ENCODE measurements at places on chromosomes 7 and 10.
A peak's percentile ranks its signal among the peaks of the same experiment; 100 is the strongest.

GRCh38 chr7:132406039-132406438 lies 170.2 kb downstream of the PLXNA4 start:
- no peak for DNase-seq

DNA sequence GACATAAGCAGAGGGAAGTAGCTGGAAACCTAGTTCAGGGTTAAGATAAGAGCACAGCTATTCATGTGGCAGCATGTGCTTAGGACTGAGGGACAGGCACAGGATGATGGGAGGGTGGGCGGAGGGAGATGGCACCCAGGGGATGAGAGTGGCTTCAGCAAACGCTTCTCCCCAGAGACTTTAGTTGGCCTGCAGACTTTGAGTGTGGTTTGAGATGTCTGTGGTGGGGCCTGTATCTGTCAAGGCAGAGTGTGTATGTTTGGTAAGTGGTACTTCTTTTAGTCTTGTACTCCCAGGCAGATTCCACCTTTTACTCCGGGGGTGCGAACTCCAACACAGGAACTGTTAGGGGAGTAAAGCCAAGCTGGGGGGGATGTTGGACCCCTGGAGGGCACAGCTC lies 88.9 kb downstream of the WDFY4 start:
- no peak for DNase-seq

GRCh38 chr7:71237945-71238344 lies 106.0 kb downstream of the GALNT17 start:
- no peak for DNase-seq

DNA sequence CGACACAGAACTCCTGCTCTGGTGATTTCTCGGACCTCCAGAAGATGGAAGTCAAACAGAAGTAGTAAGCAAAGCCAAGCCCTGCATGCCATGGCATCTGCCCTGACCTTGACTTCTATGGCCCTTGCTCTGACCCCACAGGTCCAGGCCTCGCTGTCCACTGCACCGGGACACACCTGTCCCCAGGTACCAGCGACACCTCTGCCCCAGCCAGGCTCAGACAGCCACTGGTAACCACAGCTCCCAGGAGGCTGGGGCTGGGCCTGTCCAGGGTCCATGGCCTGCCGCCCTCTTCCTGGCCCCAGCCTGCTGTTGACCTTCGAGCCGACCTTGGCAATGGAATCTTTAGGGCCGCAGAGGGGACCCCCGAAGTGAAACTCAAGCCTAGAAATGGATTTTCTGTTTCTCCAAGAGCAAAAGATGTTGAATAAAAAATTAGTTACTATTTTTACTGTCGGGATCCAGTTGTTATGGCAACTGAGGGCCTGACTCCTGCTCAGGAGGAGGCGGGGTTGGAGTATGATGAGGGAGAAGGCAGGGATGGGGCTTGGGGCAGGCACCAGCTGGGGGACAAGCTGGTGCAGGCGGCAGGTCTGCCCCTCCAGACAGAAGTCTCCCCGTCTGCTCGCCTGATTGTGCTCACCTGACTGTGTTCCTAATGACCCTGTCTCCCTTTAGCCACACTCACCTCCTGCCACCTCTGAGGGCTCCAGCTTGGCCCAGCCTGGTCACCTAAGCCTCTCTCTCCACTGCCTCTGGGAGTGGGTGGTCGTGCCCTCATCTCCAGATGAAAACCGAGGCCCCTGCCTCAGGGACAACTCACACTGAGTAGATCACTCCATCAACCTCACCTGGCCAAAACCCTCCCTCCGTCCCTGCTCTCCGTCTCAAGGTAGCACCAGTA lies 4.1 kb upstream of the MMD2 start:
- no peak for DNase-seq

- peak; percentile 90 for DNase-seq
Observed at GRCh38 chr10:3226960-3227744, 54.6 kb upstream of the PITRM1 start.

- DNase-seq: peak; percentile 28
Observed at GRCh38 chr7:149569025-149569725, 71.6 kb upstream of the ZNF746 start.

DNA sequence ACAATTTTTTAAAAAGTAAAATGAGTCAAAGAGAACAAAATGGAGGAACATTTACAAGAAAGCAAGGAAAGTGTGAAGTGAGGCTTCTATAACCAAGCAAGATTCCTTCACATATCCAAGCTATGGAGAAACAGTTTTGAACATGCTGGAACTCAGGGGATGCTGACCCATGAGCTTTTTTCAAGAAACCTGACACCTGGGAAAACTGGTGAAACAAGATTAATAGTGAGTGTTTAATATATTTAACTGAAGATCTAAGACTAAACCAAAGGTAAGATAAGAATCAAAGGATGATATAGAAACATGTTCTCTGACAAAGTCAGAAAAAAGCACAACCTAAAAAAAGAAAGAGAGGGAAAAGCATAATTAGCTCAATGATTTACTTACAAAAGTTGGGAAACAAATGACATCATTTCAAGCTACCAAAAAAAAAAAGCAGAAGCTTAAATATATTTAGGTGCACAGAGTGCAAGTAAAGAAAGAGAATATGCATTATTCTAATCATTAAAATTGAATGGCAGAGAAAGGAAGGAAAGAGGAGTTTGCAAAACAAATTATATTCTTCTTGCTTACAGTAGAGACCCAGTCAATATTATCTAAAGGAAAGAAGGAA lies 24.9 kb downstream of the C7orf25 start:
- DNase-seq: peak; percentile 16

DNA sequence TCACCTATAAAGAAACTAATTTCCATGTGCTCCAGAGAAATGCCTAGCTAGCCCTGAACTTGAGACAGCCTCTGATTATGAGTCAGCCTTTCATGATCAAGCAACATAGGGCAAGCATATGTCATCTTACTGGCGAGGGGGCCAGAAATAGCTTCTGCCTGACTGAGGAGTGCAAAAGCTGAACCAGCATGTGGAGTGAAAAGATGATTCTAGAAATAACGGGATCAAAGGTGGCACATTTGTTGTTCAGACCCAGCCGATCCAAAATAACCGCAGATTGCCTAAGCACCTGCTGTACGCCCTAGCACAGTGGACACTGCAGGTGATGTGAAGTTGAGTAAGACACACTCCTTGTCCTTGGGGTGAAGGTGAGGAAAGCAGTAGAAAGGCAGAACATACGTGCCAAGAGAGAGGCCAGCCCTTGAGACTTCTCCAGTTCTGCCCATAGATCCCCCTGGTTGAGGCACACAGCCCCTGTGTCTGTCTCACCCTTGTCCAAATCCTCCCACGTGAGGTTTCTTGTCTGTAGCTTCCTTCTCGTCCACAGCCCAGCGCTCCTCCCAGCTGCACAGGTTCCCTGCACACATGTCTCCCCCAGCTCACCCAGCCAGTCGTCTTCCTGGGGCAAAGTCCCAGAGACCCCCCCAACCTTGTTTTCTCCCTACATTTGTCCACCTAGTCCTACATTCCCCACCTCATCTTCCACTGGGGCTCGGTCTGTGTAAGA lies 2.8 kb upstream of the BCL7B start:
- peak; percentile 83 for DNase-seq

DNA sequence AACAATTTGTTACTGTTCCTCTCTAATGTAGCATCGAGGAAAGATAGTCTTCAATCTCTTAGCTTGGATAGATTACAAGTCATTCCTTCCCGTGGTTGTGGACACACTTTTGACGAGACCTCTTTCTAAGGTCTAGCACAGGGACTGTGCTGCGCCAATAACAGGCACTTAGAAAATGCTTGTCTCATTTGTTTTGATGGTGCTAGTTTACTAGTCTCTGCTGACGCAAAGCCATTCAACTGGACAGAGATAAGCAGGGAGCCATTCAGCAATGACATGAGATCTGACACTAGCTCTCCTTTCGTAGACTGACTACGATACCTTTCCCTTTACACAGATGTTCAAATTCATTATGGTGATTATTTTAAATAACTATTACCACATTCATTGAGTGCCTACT lies 6.4 kb upstream of the JAZF1 start:
- no peak for DNase-seq

- DNase-seq: no peak
Observed at GRCh38 chr10:79443338-79444198, 1.9 kb downstream of the ZCCHC24 start.

GRCh38 chr10:116437076-116437692 lies 9.5 kb downstream of the PNLIPRP3 start:
- no peak for DNase-seq

DNA sequence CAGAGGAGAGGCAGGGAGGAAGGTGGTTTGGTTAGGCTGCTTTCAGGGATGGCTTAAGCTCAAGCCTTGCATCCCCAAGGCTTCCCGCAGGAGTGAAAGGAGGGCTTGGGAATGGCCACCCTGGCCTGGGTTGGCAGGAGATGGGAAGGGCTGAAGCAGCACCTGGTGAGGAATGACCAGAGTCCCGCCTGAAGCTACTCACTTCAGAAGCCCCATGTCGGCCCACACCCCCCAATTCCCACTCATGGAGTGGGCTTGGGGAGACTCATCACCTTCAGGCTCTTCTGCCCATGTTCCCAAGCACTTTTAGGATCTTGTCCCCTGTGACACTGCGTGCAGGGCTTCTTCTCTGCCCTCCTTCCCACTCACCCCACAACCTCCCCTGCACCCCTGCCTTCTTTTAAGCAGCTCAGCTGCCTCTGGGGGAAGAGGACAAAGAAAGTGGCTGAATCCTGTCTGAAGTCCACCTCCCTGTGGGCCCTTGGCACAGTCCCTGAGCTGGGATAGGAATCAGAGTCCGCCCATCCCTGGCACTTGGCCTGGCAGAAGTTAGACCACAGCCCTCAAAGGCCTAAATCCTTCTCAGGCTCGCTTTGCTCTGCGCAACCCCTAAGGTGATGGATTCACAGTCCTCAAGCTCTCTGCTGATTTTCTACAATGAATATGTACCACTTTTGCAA lies 16.5 kb downstream of the RGR start:
- DNase-seq: no peak

GRCh38 chr10:130656187-130656575 lies 520.0 kb downstream of the GLRX3 start:
- DNase-seq: no peak

DNA sequence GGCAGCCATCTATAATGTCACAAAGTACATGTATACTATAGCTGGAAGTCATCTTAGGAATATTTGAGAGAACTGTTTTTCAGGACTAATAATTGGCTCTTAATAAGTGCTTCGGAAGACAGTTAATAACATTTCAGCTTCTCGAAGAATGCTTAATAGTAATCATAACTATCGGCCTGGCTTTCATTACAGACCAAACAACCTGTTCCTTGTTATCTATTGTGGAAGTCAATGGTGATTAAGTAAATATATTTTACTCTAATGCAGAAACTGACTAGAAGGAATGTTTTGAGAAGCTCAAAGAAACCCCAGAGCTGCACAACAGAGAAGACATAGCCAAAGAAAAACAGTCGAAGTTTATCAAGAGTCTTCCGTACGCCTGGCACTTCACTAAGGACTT lies 106.8 kb upstream of the FAM133B start:
- no peak for DNase-seq

DNA sequence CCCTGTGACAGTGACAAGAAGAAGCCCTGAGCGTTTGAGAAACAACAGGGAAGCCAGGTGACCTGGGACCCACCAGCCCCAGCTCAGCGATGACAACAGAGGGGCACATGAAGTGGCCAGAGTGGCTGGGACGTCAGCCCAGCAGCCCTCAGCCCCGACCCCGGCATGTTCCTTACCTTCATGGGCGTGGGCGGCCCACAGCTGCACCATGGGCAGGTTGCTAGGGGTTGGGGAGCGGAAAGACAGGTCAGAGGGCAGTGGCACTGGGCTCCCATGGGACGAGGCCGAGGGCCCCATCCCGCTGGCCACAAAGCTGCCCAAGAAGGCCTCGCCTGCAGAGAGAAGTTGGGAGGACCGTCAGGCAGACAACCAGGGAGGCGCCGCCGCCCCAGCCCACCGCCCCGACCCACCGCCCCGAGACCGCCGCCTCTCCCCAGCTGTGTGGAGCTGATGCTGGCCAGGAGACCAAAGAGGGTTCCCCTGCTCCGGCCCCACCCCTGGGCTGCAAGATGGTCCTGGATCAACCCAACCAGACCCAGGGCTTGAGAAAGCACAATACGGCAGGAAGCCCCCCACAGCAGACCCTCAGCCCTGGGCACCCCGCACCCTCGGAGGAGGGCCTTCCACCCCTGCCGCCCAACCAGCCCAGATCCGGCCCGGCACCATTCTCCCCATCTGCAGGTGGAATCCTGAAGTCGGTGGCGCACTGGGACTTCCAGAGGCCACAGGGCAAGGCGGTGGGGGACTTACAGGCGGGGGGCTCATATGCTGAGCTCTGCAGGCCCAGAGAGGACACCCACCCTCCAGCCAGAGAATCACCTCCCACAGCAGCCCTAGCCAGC lies 29.1 kb downstream of the TNRC18 start:
- DNase-seq: no peak

DNA sequence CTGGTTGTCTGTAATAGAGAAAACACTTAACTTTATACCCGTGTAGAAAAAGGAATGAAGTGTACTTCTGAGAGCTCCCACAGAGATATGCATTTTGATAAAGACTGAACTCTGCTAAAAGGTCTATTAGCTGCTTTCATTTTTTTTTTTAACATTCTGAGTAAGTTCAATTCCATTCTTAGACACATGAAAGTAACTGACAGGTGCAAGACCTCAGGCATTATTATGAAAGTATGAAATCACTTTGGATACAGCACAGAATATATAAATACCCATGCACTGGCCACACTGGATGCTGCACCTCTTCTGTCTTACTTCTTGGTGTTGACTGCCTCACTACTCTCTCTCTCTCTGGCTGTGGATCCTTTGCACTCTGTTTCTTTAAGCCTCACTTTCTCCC lies 46.2 kb downstream of the VWDE start:
- DNase-seq: no peak

DNA sequence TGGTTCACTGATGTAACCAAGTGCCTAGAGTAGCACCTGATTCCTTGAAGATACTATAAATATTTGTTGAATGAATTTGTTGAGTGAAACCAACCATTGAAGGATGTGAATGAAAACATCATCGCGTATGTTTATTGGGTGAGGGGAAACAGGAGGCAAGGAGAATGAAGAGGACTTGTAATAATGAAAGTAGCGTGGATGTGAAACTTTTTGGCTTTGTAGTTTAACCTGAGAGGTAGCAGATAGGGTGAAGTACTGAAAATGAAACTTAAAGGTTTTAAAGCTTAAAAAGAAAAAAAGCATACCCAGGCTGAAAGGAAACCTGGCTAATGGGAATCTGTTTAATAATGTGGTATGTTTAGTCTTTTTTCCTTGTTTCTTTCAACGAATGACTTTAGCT lies 5.2 kb downstream of the CCNY start:
- DNase-seq: no peak

All from renal cortical epithelial cell (primary cell).